ENCODE measurements at places on chromosomes 4 and X.

DNA sequence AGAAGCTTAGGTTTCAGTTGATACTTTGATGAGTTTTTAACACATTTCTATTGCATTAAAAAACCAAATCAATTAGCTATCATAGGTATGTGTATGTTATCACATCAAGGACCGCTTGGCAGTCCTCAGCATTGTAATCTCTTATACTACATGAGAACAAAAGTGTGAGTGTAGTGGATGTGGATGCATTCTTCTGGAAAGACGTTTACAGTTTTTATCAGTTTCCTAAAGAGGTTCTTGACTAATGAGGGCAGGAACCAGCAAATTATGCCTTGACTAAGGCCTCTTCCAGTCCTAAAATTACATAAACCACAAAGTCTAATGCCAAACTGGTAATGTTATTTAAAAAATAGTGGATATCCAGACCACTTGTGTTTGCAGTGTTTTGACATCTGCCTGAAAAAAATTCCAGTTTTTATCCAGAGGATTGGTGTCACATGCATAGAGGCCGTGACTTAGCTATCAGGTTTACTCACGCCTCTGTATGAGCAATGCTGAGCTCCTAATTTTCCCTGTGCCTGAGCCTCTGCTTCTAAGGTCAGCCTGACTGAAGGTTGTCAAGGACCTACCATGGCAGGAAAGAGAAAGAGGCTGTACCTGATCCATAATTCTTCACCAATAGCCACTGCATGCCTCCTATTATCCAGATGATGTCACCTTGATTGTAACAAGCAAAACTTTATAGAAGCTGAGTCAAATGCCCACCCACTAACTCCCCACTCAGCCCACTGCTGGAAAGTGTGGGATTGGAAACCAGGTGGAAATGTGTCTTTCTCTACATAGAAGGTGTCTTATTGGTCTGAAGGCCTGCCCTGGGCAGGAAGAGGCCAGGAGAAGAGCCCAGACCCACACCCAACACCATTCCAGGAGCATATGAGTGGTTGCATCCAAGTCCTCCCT lies 68.7 kb downstream of the ENPP6 start:
- no peak for DNase-seq

DNA sequence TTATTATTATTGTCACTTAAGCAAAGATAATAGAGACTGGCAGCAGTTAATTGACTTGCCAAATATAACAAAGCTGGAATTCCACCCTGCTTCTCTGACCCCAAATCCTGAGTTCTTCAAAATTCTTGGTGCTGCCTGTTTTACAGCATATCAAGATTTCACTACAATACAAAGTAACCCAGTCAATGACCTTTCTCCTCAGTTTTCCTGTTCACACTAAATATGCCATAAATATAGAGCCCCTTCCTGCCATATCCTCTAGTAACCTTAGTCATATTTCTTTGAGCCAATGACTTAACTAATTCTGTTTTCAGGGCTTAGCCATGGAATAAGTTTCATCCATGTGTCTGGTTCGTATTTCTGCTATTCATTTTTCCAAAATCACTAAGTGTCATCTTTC lies 315.3 kb upstream of the HS3ST1 start:
- DNase-seq = no peak

DNA sequence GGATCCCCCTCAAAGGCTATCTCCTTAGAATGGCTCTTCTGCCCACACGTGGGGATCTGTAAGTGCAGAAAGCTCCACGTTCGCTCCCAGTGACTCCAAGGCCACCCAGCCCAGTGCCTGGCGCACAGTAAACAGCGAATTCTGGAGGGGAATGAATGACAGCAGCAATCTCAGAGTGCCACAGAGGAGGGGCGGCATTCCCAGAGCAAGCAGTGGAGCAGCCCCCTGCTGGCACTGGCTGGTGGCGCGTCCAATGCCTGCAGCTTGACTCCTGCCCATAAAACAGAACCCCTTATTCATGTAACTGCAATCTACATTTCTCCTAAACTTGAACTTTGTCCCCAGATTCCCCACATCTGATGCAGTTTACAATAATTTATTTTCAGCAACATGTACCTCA lies 6.9 kb upstream of the HELT start:
- DNase-seq = no peak

- no peak for DNase-seq
These were observed 26.7 kb downstream of the TBC1D9 start for GRCh38 chr4:140729344-140730049.

DNA sequence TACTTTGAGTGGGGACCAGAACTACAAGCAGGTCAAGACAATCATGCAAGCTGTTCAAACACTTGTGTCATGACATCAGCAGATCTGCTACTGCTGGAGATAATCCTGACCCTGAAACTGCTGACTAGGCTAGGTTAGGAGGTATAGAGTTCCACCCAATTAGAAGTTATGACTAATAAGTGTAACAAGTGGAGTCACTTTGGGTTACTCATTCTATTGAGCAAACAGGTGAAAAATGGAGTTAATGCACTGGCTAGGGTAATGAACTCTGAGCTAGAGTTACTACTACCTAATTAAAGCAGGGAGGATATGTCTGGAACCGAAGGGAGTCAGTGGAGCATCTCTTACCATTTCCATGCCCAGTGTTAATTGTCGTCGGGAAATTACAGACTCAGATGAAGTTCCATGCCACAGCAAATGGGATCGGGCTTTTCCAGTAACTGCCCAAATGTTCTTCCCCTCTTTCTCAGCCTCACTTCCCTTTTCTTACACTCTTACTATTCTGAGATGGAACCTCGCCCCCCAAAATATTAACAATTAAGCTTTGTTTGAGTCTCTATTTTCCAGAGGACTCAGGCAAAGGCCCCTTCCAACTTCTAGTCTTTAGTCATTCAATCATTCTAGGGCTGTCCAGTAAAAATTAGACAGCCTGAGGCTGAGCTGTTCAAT lies 19.8 kb upstream of the MANBA start:
- no peak for DNase-seq

All from mesothelial cell of epicardium (in vitro differentiated cells).